Caki2 (cell line): ENCODE measurements at places on chromosomes 5 and 9. TPM values are rescaled to one million over a fixed set of nuclear protein-coding genes. Genes with fewer than 3 reads are reported as not detected.

DNA sequence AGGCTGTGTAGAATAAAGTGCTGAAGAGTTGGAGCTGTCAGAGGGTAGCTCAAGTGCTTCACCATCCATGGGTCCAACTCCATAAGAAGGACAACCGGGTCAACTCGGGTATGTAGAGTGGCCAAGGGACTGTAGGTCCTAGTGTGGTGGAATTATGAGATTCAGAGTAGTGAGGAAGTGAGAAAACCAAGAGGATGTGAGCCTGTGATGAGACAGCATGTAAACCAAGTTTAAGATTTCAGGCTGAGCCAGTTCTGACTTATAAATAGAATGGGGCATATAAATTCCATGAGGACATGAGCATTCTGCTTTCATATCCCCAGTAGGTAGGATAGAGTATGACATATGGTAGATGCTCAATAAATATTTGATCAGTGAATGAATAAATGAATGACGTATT is 96.3 kb downstream of the CFAP95 start:
- no peak for DNase-seq

- no peak for DNase-seq
Observed at GRCh38 chr5:151357792-151358191, 10.4 kb upstream of the SLC36A2 start.

DNA sequence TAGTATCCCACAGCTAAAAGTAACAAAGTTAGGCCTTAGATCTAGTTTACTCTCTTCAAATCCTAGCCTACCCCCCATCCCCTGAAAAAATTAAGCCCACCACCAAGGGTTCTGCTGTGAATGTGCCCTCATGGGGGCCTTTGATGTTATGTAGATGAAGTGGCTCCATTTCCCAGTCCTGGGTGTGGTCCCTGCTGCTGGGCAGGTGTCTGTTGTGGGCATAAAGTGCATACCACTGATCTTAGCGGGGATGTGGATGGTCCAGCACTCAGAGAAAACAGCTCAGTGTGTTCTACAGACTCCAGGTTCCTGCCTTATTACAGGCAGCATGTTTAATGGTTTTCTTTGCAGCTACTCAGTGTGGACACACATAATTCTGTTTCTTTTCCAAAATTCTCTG is 1.9 kb downstream of the PCBD2 start:
- DNase-seq: no peak

- no peak for DNase-seq
Observed at GRCh38 chr9:112265391-112265790, 68.0 kb downstream of the PTBP3 start.

GRCh38 chr5:76930083-76930482 is 22.8 kb upstream of the CRHBP start:
- DNase-seq: no peak

DNA sequence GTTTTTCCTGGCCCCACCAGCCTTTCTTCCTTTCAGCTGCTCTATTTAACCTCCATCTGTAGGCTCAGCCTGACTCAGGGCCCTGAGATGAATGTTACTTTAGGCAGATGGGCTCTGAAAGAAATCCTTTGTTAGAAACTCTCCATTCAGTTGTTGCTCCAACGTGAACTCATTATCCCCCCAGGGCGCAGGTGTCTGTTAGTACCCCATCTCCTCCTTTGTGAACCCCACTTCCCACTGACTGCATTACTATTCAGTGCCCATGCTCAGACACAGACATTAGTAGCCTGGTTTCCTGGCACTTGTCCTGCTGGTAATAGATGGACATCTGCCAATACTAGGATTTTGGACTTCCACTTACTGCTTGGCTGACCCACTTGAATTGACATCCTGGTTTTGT is 1271.6 kb downstream of the PTPRD start:
- no peak for DNase-seq

- DNase-seq: no peak
Observed at GRCh38 chr5:174482607-174483024, 241.8 kb upstream of the MSX2 start.

DNA sequence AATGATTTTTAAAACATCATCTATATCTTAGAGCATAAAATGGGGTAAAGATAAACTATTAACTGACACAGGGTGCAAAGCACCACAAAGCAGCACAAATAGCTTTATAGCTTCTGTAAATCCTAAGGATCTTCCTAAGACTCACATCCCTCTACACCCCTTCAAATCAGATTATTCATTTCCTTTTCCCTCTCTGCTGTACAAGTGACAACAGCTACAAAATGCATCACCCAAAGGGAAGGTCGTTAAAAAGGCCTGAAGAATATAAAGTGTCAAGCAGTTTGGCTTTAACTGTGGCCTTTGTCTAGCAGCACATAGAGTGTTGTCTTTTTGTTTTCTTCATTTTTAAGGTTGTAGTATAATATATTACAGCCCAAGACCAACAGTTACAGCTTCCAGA is 422.1 kb downstream of the PDE4D start:
- DNase-seq: no peak

- no peak for DNase-seq
Observed at GRCh38 chr5:1351156-1351555, 6.3 kb upstream of the CLPTM1L start.

- peak; percentile 26 for DNase-seq
Observed at GRCh38 chr5:142110046-142110531, 1.5 kb downstream of the NDFIP1 start.

DNA sequence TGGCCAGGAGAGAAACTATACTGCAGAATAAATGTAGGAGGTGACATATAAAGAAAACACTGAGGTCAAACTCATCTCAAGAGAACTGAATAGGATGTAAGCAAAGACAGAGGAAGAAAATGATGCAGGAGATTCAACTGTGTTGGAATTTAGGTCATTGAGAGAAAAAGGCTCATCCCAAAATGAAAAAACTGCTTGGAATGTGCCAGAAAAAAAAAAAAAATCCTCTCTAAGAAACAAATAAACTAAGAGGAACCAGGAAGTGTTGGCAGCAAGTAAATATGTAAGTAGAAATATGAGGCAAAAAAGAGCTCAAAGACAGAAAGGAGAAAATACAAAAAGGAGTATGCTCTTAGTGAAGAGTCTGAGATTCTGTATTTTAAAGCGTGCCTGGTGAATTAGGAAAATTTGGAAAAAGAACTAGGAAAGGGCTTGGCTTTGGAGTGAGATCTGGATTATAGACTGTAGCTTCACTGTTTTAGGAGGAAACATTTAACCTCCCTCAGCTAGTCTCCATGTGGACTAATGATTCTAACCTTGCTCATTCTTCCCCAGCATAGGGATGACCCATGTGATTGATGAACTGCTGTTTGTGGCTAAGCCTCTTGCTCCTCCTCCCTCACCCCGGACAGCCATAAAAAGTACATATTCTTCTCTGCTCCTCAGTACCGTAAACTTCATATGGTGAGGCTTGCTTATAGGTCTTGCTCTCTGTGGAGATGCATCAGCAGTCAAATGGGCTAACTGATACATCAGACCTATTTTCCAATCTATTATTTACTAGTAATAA is 185.6 kb upstream of the POU5F2 start:
- DNase-seq: no peak

GRCh38 chr9:88307136-88307535 is 81.1 kb upstream of the SPIN1 start:
- DNase-seq: no peak

- no peak for DNase-seq
Observed at GRCh38 chr9:72089451-72090130, 29.2 kb upstream of the C9orf57 start.

DNA sequence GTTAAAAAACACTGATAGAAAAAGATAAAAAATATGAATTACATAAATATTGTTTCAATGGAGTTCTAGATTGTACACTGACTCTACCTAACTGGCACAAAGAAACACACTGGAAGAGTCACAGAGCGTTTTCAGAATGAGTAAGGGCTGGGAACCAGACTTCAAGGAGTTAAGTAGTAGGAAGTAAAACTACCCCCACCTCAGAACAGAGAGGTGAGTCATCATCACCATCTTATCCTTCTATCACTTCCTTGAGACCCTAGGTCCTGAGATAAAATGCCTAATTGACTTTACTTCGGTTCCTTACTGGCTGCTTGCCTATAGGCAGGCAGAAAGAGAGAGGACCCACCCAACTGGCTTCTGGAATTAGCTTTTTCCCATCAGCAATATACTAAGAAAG is 79.7 kb downstream of the ELAVL2 start:
- no peak for DNase-seq

DNA sequence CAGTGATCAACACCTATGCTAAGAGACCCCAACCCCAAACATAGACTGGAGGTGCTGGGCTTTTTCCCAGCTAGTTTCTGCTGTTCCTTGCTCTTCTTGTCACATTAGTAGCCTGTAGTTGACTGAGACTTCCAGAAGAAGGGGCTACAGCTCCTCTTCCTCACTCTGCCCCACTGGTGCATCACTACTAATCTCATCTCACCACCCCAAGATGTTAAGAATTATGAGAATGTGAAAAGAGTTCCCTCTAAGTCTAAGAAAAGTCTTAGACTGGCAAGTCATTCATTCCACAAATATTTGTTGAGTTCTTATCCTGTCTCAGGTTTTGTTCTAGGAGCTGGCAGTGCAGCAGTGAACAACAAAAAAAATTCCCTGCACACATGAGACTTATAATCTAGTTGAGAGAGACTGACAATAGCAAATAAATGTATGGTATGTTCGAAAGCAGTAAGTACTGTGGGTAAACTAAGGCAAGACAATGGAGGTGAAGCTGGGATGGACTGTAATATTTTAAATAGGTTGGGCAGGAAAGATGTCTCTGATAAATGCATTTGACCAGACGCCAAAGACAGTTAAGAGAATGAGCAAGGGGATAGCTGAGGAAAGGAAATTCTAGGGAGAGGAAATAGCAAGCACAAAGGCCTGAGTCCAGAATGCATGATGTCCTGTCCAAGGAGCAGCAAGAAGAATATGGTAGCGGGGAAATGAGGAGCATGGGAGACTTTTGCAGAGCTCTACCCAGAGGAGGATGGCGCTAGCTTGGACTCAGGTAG is 92.3 kb downstream of the PTCD2 start:
- no peak for DNase-seq

DNA sequence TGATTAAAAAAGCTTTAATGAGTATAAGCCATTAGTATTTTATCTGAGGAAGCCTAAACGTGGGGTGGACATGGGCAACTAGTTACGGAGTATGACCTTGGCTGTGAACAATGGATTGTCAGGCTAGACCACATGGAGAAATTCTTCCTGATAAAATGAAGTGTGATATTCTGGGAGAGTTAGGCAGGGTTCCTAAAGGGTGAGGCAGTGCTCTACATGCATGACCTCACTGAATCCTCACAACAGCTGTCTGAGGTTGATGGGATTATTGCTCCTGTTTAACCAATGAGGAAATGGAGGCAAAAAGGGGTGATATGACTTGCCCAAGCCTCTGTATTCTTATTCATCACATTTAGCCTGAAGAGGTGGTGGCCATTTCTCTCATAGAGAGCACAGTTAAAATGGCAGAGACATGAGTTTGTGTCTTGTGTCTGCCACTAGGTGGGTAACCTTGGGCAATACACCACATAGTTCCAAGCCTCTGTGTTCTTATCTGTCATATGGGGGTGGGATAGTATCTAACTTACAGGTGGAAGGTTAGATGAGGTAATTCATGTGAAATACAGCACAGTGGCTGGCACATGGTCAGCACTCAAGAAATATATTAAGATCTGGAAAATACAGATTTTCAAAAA is 96.1 kb upstream of the NR3C1 start:
- no peak for DNase-seq

DNA sequence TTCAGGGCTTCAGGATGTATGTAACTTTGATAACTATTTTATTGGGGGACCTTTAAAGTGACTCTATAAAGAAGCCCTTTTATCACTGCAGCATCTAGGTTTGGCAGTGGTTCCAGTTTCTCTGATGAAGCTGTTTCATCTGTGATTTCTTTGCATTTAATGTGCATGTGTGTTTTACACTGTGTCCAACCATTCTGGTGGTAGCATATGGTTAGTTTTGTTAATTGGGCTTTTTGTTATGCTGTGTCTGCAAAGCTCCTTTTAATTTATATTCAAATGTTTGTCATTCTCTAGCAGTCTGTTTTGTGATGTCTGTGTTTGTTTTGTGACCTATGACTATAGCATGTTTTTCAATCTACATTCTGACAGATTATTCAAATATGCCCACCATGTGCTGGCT is 294.8 kb downstream of the DNAH5 start:
- no peak for DNase-seq

GRCh38 chr5:172009536-172010270 is 3.3 kb upstream of the FBXW11 start:
- peak; percentile 82 for DNase-seq

- DNase-seq: peak; percentile 57
Observed at GRCh38 chr9:88776717-88777497, 214.4 kb upstream of the S1PR3 start.

BNC2 gene
- total RNA-seq: 0.12 and 1.3 TPM in 2 replicates

PROB1 gene
- total RNA-seq: not detected in 2 replicates

NUTM2G gene
- not detected in 2 replicates for total RNA-seq

RALGDS gene
- 11.1 and 18.6 TPM in 2 replicates for total RNA-seq

PPP1R2B gene
- not detected in 2 replicates for total RNA-seq

HAVCR2 gene
- not detected in 2 replicates for total RNA-seq

PHF24 gene
- total RNA-seq: 0.07 and 0.20 TPM in 2 replicates

IARS1 gene
- total RNA-seq: 112 and 127 TPM in 2 replicates

ZCCHC9 gene
- total RNA-seq: 28.5 and 36.5 TPM in 2 replicates
